Adrenal gland (tissue), 19 donors: ENCODE measurements at places on chromosomes 11 and 22. TPM values are rescaled to one million over a fixed set of nuclear protein-coding genes. Genes with fewer than 3 reads are reported as not detected.

GRCh38 chr11:78038697-78039313 lies 15.7 kb upstream of the KCTD14 start:
- peak; percentile 60 for DNase-seq

DNA sequence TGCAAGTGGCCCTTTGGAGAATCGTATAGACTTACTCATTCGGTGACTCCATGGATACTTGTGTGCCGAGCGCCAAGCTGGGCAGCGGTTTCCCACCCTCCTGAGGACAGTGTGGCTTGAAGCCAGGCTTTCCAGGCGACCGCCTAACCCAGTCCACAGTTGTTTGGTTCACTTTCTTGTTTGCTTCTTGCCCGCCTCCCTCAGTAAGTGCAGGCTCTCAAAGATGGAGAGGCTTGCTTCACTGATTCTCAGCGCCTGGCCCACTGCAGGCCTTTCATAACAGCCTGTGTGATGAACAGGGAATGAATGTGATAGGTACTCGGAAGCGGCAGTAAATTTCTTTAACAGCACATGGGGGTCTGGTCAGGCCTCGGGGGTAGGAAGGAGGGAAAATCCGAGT lies 11.2 kb upstream of the MDK start:
- DNase-seq = no peak

GRCh38 chr11:130434521-130435223 lies 6.3 kb upstream of the ADAMTS8 start:
- peak; percentile 71 for DNase-seq

TUB gene
- 12.7 TPM for total RNA-seq
